ENCODE measurements at places on chromosomes 7 and 10. TPM values are rescaled to one million over a fixed set of nuclear protein-coding genes. Genes with fewer than 3 reads are reported as not detected.

PCGF5 gene
- 17.1 TPM for total RNA-seq

VSIR gene
- 1.8 TPM for total RNA-seq

HOXA5 gene
- 134 TPM for total RNA-seq

C7orf33 gene
- total RNA-seq: not detected

CPA2 gene
- total RNA-seq: not detected

CCDC172 gene
- not detected for total RNA-seq

PLEKHS1 gene
- not detected for total RNA-seq

TMUB1 gene
- total RNA-seq: 58.2 TPM

SPDYE5 gene
- not detected for total RNA-seq

HDAC9 gene
- not detected for total RNA-seq

AS3MT gene
- total RNA-seq: 1.8 TPM

EVX1 gene
- not detected for total RNA-seq

GRM3 gene
- total RNA-seq: not detected

ERLIN1 gene
- 28.1 TPM for total RNA-seq

NCF1 gene
- not detected for total RNA-seq

CNTNAP2 gene
- 0.65 TPM for total RNA-seq

CPN1 gene
- not detected for total RNA-seq

RBP4 gene
- not detected for total RNA-seq

TRIM74 gene
- not detected for total RNA-seq

SSC4D gene
- total RNA-seq: 1.7 TPM

AGAP6 gene
- 1.6 TPM for total RNA-seq

ANKRD30A gene
- total RNA-seq: not detected

TMEM178B gene
- total RNA-seq: not detected

OR6V1 gene
- not detected for total RNA-seq

SLC16A12 gene
- total RNA-seq: 0.91 TPM

OLAH gene
- 0.65 TPM for total RNA-seq

ASZ1 gene
- 0.24 TPM for total RNA-seq

CCL24 gene
- total RNA-seq: not detected

TMEM184A gene
- 0.13 TPM for total RNA-seq

ACTL6B gene
- total RNA-seq: not detected

ANKRD7 gene
- total RNA-seq: 0.91 TPM

VPS37D gene
- 5.8 TPM for total RNA-seq

ZNF746 gene
- 28.3 TPM for total RNA-seq

OR2A5 gene
- not detected for total RNA-seq

PTPN20 gene
- 0.08 TPM for total RNA-seq

CFAP46 gene
- 4.1 TPM for total RNA-seq

CALCR gene
- not detected for total RNA-seq

KIF11 gene
- 23.1 TPM for total RNA-seq
